ENCODE measurements at places on chromosomes 6 and 20.

DNA sequence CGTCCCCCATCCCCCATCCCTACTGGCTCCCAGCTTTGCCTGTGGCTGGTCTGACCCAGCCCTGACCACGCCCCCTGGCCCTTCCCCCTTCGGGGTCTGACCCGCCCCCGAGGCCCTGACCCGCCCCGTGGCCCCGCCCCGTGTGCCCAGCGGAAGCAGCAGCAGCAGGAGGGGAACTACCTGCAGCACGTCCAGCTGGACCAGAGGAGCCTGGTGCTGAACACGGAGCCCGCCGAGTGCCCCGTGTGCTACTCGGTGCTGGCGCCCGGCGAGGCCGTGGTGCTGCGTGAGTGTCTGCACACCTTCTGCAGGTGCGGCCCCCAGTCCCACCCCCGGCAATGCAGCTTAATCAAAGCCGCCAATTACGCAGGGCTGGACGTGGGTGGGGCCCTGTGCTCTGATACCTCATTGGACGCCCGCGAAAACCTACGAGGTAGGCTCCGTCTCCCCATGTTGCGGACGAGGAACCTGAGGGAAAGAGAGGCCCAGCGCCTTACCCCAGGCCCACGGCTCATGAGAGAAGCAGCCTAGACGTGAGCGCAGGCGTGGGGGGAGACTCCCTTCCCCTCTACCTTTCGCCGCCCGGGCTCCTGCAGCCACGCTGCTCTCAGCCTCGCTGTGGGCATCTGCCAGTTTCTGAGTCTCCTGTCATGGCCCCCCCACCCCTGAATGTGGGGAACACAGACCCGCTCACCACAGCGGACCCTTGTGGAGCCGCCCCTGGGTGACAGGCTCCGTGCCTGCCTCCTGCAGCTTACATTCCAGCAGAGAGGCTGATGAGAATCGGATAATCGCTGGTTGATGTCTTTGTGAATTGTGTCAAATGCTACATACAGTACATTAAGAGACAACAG is 12.8 kb downstream of the RBCK1 start:
- DNase-seq, result peak; percentile 53

DNA sequence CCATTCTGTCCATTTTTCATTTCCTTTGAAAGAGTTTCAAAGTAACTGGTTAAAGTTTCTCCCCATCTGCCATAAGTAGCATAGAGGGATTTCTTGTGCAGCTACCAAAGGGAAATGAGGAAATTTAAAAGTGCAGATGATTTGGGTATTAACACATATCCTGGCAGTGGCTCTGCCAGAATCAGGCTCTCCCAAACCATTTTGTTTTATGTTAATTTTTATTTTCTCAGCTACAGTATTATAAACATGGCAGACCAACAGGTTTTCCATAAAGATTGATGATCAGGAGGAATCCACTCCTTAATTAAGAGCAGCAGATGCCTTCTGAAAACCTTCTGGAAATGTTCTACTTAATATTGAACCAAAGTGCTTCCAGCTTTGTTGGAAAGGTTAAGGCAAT is 13.9 kb downstream of the PLCB4 start:
- DNase-seq, result no peak

DNA sequence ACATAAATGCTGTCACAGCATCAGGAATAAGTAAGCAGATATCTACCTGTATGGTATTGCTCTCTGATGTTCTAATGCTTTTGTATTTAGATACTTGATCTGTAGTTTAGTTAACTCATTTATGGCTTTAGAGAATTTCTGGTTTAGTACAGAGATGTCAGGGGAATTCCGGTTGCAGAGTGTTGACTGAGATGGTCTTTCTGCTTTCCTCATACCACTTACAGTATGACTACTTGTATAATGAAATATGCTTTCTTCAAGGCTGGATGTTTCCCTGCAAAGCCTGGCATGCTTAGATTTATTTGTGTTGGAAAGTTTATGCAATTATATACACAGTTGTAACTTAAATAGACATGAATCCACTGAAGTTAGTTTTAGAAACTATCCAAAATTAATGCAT is 278.4 kb downstream of the CDH26 start:
- no peak for DNase-seq

- DNase-seq, result no peak
Measured at GRCh38 chr6:107867302-107867615, 43.1 kb upstream of the SCML4 start.

Measured in stimulated activated CD8-positive, alpha-beta memory T cell treated with anti-CD3 and anti-CD28 coated beads, Interleukin-4, amount 100 ng/mL, for 48 hours (primary cell).